ENCODE measurements at places on chromosomes 2 and 18. TPM values are rescaled to one million over a fixed set of nuclear protein-coding genes. Genes with fewer than 3 reads are reported as not detected.

- H3K36me3 ChIP-seq = no peaks in the 10 kb centered on the region
- no peak for DNase-seq
- H3K4me3 ChIP-seq = no peak overlapping the region
- no peak overlapping the region for H3K27ac ChIP-seq
- peaks cover 9% of the 10 kb centered on the region for H3K4me1 ChIP-seq
- H3K27me3 ChIP-seq = no peaks in the 10 kb centered on the region
Measured at GRCh38 chr2:200369886-200370285, 63.4 kb downstream of the SPATS2L start.

DNA sequence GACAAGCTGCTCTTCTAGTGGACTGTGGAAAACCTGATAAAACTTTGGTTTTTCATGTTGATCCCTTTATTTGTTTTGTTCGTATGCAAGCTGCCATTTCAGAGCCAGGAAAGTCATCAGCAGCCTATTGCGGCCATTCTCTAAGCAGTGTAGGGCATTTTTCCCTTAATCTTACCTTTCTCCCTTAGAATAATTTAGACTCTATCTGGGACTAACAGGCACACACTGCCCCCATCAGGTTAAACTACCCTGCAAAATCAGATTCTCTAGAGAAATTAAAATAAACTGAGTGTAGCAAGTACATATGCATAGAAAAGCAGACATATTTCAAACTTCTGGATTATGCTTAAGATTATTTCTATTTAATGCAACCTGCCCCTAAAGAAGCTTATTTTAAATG, 347.5 kb downstream of the METTL4 start:
- peak; percentile 69 for DNase-seq
- no peaks in the 10 kb centered on the region for H3K36me3 ChIP-seq
- no peak overlapping the region for H3K4me3 ChIP-seq
- H3K27ac ChIP-seq = no peak overlapping the region
- H3K4me1 ChIP-seq = no peaks in the 10 kb centered on the region
- H3K27me3 ChIP-seq = no peaks in the 10 kb centered on the region

DNA sequence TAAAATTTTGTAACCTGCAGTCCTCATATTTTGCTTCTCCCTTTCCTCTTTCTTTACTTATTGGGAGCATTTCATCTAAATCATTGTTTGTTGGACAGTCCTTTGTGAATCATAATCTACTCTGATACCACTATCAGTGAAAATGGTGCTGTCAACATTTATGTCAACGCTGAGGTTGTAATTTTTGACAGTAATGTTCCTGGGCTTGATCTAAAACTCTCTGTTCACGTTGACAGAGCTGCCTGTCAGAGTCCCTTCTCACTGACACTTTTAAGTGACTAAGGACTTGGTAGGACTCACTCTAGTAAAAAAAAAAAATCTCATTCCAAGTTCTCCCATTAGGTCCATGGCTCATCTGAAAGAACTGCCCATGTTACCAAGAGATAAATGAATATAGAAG, 1640.8 kb upstream of the PIK3C3 start:
- no peaks in the 10 kb centered on the region for H3K4me1 ChIP-seq
- H3K36me3 ChIP-seq = no peaks in the 10 kb centered on the region
- DNase-seq = no peak
- H3K27ac ChIP-seq = no peak overlapping the region
- no peak overlapping the region for H3K4me3 ChIP-seq

GRCh38 chr18:79530821-79531220, 135.1 kb downstream of the NFATC1 start:
- H3K27ac ChIP-seq = no peak overlapping the region
- no peak overlapping the region for H3K4me3 ChIP-seq
- no peaks in the 10 kb centered on the region for H3K27me3 ChIP-seq
- DNase-seq = no peak
- H3K36me3 ChIP-seq = no peaks in the 10 kb centered on the region
- peaks cover 3% of the 10 kb centered on the region for H3K4me1 ChIP-seq

GRCh38 chr2:37679072-37679695, 7.7 kb upstream of the CDC42EP3 start:
- DNase-seq = no peak
- no peak overlapping the region for H3K4me3 ChIP-seq
- no peaks in the 10 kb centered on the region for H3K27me3 ChIP-seq
- no peaks in the 10 kb centered on the region for H3K4me1 ChIP-seq

GRCh38 chr2:146388757-146389156, 1456.1 kb upstream of the ACVR2A start:
- H3K4me3 ChIP-seq = no peak overlapping the region
- no peaks in the 10 kb centered on the region for H3K4me1 ChIP-seq
- H3K27ac ChIP-seq = no peak overlapping the region
- H3K36me3 ChIP-seq = no peaks in the 10 kb centered on the region

Gene ANKRD30B
- 23.0 TPM for total RNA-seq

Gene GPR35
- 9.5 TPM for total RNA-seq

Gene DSG1
- 2.8 TPM for total RNA-seq

Gene KIAA2012
- total RNA-seq = 1.3 TPM
